ENCODE measurements at places on chromosomes 3 and 15.

- no peak for DNase-seq
These were observed 546.8 kb downstream of the TBL1XR1 start for GRCh38 chr3:176650478-176650877.

DNA sequence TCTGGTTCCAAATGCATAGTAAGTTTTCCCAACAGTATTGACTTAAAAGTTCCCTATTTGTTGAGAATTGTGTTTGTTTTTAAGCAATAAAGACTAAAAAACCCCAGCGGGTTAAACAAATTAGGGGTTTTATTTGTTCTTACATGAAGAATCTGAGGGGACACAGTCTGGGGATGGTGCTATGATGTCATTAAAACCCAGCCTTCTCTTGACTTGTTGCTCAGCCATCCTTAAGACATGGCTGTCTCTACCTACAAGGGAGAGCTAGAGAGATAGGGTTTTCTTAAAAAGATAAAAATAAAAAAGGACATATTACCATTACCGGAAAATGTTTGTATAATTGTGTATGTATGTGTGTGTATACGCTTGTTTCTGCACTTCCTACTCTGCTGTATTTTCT lies 11.7 kb upstream of the ARL14 start:
- DNase-seq, result no peak

DNA sequence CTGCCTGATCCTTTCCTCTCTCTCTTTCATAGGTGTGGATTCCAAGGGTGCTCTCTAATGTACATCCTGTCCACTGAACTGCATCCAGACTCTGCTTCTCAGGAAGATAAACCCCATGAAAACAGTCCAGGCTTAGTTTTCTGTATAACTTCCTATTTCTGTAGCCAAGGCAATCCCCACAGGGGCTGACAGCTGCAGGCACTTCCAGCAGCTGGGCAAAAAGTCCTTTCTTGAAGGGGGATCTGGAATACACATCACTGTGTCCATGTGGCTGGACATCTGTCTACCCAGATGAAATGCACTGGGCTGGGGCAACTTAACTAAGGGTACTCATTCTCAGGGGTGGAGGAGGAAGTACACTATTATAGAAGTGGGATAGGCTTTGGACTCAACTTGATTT lies 72.2 kb downstream of the NR1D2 start:
- DNase-seq, result no peak

DNA sequence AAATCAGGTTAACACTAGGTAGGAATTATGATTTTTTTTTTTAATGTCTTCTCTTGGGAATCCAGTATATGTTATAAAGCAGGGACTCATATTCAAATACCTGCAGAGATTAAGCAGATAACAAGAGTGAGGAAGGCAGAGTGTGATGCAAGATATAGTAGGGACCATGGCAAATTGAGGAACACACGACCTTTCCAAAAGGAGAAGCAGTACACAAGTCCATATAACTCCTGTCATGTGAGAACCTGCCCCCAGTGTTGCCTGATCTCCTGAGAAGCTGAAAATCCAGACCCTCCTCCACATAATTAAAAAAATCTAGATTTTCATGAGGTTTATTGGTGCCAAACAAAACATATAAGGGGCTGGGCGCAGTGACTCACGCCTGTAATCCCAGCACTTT lies 3.6 kb downstream of the RFC4 start:
- no peak for DNase-seq

- DNase-seq, result no peak
These were observed 655.9 kb upstream of the ADAMTS9 start for GRCh38 chr3:65343736-65344135.

- DNase-seq, result no peak
These were observed 140.6 kb downstream of the RBPMS2 start for GRCh38 chr15:64634576-64635498.

DNA sequence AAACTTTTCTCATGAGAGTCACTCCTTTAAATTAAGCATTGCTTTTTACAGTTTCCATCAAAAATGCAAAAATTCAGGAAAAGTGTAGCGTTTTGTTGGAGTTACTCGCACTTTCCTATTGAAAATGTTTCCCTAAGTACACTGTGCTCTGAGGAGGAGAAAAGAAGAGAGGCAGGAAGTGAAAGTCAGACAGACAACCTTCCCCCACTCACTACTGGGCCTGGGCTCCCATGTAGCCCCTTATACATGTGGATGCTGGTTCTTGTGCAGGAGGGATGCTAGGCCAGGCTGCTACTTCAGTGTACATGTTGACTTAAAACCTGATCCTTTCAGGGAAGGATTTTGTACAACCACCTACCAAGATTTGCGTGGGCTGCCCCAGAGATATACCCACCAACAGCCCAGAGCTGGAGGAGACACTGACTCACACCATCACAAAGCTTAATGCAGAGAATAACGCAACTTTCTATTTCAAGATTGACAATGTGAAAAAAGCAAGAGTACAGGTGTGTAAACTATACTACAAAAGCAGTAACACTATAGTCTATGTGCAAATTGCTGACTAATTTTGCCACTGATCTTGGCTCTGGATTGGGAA lies 15.1 kb downstream of the KNG1 start:
- DNase-seq, result no peak

- no peak for DNase-seq
These were observed 14.0 kb upstream of the CHD2 start for GRCh38 chr15:92886042-92886537.

- no peak for DNase-seq
These were observed 2.8 kb downstream of the EFCAB12 start for GRCh38 chr3:129425619-129426018.

GRCh38 chr3:188321258-188321657 lies 167.3 kb downstream of the LPP start:
- DNase-seq, result no peak

- no peak for DNase-seq
These were observed 14.7 kb downstream of the FSIP1 start for GRCh38 chr15:39767921-39768320.

DNA sequence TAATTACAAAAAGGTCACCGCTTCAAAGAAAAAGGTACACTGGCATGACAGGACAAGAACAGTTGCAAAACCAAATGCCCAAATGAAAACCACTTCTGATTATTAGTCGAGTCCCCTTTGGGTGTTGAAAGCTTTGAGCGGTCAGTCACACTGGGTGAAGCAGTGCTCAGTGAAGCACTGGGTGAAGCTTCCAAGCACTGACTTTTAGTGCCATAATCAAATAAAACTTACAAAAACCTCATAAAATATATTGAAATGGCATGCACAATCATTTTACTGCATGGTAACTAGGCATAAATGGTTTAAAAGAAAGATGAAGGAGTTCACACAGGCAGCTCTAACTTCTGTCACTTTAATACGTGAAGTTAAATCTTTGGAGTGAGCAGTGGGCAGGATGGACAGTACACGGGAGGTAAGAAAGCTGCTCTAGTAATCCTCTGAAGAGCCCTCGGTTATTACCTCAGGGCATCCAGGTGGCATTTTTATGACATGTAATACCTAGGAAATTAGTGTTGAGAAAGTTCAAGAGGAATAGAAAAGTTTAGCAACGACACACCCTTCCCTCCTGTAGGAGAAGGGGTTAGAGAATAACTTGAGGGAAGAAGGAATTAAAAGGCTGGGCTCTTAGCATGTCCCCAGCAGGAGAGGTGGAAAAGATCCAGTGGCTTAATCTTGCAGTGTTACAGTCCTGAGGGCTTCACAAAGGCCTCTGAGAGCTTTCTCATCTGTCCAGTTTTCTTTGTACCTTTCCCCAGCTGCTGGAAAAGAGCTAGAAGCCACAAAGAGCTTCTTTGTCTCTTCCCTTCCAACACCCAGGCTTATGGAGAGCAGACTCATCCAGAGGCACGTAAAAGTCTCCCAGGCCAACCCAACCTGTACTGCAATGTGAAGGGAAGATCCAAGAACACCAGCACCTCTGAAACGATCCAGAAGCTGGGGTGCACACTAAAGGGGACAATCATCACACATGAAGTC lies 64.9 kb upstream of the MYO5C start:
- DNase-seq, result no peak

DNA sequence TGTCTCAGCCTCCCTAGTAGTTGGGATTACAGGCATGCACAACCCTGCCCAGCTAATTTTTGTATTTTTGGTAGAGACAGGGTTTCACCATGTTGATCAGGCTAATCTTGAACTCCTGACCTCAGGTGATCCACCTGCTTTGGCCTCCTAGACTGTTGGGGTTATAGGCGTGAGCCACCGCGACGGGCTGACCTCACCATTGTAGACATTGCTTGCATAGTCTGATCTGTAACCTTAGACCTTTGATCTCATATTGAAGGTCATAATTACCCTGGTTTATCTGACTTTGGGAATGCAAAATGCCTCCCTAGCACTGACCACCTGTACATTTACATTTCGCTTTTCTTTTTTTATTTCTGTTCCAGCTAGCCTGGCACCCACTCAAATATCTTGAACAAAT lies 31.2 kb downstream of the ADGRG7 start:
- DNase-seq, result no peak

- DNase-seq, result no peak
These were observed 310.2 kb downstream of the ULK4 start for GRCh38 chr3:41651718-41652117.
